Activated CD8-positive, alpha-beta T cell treated with anti-CD3 and anti-CD28 coated beads, Interleukin-2, amount 10 ng/mL, durations not matched to agents 7 days and 5 days (primary cell): ENCODE measurements at places on chromosomes 12 and 14. TPM values are rescaled to one million over a fixed set of nuclear protein-coding genes. Genes with fewer than 3 reads are reported as not detected.
A peak's percentile ranks its signal among the peaks of the same experiment; 100 is the strongest.

PCED1B gene
- total RNA-seq: 72.1 TPM

DNA sequence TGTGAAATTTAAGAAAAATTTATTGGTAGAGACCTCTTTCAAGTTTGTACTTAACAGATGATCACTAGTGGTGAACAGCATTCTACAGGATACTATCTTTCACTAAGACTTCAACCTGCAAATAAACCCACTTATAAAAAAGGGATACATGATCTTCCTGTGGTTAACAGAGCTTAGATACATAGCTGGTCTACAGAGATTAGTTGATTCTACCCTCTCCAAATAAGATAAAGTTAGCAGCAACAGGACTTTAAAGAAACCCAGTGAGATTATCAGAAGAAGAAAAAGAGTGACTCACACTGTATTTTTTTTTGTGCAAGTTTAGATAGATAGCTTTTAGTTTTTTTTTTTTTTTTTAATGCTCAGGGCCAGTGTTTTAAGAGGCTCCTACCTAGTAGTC, 34.5 kb downstream of the USP44 start:
- peaks cover 52% of the 10 kb centered on the region for H3K36me3 ChIP-seq
- H3K4me1 ChIP-seq: no peaks in the 10 kb centered on the region
- DNase-seq: no peak
- H3K27ac ChIP-seq: no peak overlapping the region
- no peaks in the 10 kb centered on the region for H3K27me3 ChIP-seq

GRCh38 chr12:30519535-30519934, 176.1 kb downstream of the IPO8 start:
- no peak overlapping the region for H3K27ac ChIP-seq
- H3K36me3 ChIP-seq: no peaks in the 10 kb centered on the region
- no peaks in the 10 kb centered on the region for H3K4me1 ChIP-seq
- DNase-seq: no peak
- H3K4me3 ChIP-seq: no peak overlapping the region
- H3K27me3 ChIP-seq: no peaks in the 10 kb centered on the region

GRCh38 chr14:61350427-61351270, 29.3 kb downstream of the PRKCH start:
- H3K4me3 ChIP-seq: peak overlapping the region; percentile 49
- DNase-seq: peak; percentile 62
- no peaks in the 10 kb centered on the region for H3K27me3 ChIP-seq
- H3K36me3 ChIP-seq: peaks cover 74% of the 10 kb centered on the region

GRCh38 chr14:24639905-24640304, 5.9 kb upstream of the GZMB start:
- peaks cover 17% of the 10 kb centered on the region for H3K36me3 ChIP-seq
- peaks cover 46% of the 10 kb centered on the region for H3K4me1 ChIP-seq
- H3K27me3 ChIP-seq: no peaks in the 10 kb centered on the region
- H3K27ac ChIP-seq: no peak overlapping the region

IL23A gene
- total RNA-seq: 3.5 TPM

OLR1 gene
- not detected for total RNA-seq

SMOC1 gene
- not detected for total RNA-seq

GRCh38 chr12:122687086-122687485, 16.1 kb downstream of the HCAR2 start:
- no peaks in the 10 kb centered on the region for H3K27me3 ChIP-seq
- H3K4me1 ChIP-seq: peaks cover 4% of the 10 kb centered on the region
- no peak overlapping the region for H3K4me3 ChIP-seq

POU6F1 gene
- total RNA-seq: 2.2 TPM

- H3K4me3 ChIP-seq: no peak overlapping the region
- H3K4me1 ChIP-seq: no peaks in the 10 kb centered on the region
- no peak overlapping the region for H3K27ac ChIP-seq
- no peaks in the 10 kb centered on the region for H3K27me3 ChIP-seq
These were observed 275.9 kb upstream of the KITLG start for GRCh38 chr12:88856201-88856600.

LRRK2 gene
- 0.10 TPM for total RNA-seq

DNA sequence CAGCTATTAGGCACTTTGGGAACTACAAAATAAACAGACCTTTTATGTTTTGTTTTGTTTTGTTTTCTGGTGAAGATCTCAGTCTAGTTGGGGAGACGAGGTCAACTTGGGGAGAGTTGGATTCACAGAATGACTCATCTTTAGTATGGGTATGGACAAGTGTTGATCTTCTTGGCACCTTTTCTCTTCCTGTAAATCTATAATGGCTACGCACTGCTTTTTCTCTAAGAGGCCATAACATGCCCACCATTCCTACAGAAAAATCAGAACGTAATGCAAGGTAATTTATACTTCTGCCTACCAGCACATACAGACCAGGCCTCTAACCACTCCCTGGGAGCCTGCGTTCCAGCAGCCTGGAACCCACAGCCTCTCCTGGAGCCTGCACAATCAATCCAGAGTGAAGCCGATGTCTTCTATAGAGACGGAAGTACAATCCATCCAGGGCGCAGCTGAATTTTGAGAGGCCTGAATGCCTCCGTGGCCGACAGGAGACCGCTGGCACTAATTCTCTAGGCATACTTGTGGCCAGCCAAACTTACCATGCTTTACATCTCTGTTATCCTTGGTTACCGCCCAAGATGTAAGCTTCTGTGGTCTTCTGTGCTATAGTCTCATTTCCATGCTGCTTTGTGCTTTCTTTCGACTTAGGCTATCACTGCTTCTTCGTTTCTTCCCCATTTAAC, 717 bp downstream of the PPHLN1 start:
- peak overlapping the region; percentile 98 for H3K4me3 ChIP-seq
- H3K36me3 ChIP-seq: peaks cover 22% of the 10 kb centered on the region
- peaks cover 47% of the 10 kb centered on the region for H3K4me1 ChIP-seq
- peak; percentile 37 for DNase-seq
- H3K27me3 ChIP-seq: no peaks in the 10 kb centered on the region

GRCh38 chr12:12624498-12624992, 12.9 kb downstream of the CREBL2 start:
- no peaks in the 10 kb centered on the region for H3K27me3 ChIP-seq
- peaks cover 48% of the 10 kb centered on the region for H3K4me1 ChIP-seq
- H3K4me3 ChIP-seq: no peak overlapping the region

- H3K36me3 ChIP-seq: no peaks in the 10 kb centered on the region
- no peaks in the 10 kb centered on the region for H3K4me1 ChIP-seq
- no peak overlapping the region for H3K27ac ChIP-seq
These were observed 42.4 kb upstream of the CCDC196 start for GRCh38 chr14:66443785-66444184.

- no peak for DNase-seq
- no peak within 1 kb of the TSS for H3K4me3 ChIP-seq
- H3K4me1 ChIP-seq: no peaks in the 10 kb centered on the region
- H3K27me3 ChIP-seq: no peaks in the 10 kb centered on the region
These were observed at the start of gene SLCO1B3 for GRCh38 chr12:20810487-20810886. Gene SLCO1B3, plus strand, starts transcription at chr12:20810705. Its CDS starts 5,034 bp downstream, at chr12:20815739.

GRCh38 chr14:30443368-30444007, 115.5 kb upstream of the G2E3 start:
- DNase-seq: no peak
- peaks cover 4% of the 10 kb centered on the region for H3K27me3 ChIP-seq
- no peak overlapping the region for H3K4me3 ChIP-seq

KANSL2 gene
- total RNA-seq: 54.3 TPM

PRPH gene
- not detected for total RNA-seq

ART4 gene
- total RNA-seq: not detected

KLHL33 gene
- total RNA-seq: 2.7 TPM

SERPINA12 gene
- not detected for total RNA-seq

PRH2 gene
- not detected for total RNA-seq

KRT75 gene
- total RNA-seq: not detected

- DNase-seq: no peak
- no peak overlapping the region for H3K27ac ChIP-seq
- H3K4me1 ChIP-seq: peaks cover 55% of the 10 kb centered on the region
- H3K4me3 ChIP-seq: no peak overlapping the region
- H3K27me3 ChIP-seq: no peaks in the 10 kb centered on the region
- H3K36me3 ChIP-seq: peaks cover 35% of the 10 kb centered on the region
These were observed 4.8 kb downstream of the YBX3 start for GRCh38 chr12:10718279-10718821.

BMP4 gene
- total RNA-seq: not detected

GRCh38 chr12:109449845-109450532, 27.1 kb downstream of the KCTD10 start:
- H3K4me3 ChIP-seq: no peak overlapping the region
- no peaks in the 10 kb centered on the region for H3K27me3 ChIP-seq
- H3K27ac ChIP-seq: no peak overlapping the region
- H3K4me1 ChIP-seq: no peaks in the 10 kb centered on the region
- H3K36me3 ChIP-seq: peaks cover 20% of the 10 kb centered on the region

GRCh38 chr14:77108753-77109152, 10.7 kb downstream of the CIPC start:
- H3K36me3 ChIP-seq: peaks cover 8% of the 10 kb centered on the region
- H3K27me3 ChIP-seq: no peaks in the 10 kb centered on the region
- no peak overlapping the region for H3K4me3 ChIP-seq
- no peaks in the 10 kb centered on the region for H3K4me1 ChIP-seq
- no peak for DNase-seq

DNA sequence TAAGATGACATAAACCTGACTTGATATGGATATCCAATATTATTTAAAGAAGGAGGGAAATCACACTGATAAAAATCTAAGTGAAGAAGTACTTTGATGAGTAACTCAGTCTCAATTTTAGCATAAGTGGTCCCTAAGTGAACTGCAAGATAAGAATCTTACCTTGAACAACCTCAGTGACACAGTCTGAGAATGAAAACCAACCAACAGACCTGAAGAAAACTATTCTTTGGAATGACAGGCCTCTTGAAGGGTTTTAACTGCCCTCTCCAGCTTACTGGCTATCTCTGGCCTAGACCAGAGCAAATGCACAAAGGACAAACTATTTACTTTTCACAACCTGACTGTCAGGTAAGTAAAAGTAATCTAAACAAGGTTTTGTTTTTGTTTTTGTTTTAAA, 44.7 kb downstream of the CPM start:
- no peak for DNase-seq
- no peak overlapping the region for H3K27ac ChIP-seq
- peaks cover 4% of the 10 kb centered on the region for H3K27me3 ChIP-seq
- H3K36me3 ChIP-seq: no peaks in the 10 kb centered on the region

DNA sequence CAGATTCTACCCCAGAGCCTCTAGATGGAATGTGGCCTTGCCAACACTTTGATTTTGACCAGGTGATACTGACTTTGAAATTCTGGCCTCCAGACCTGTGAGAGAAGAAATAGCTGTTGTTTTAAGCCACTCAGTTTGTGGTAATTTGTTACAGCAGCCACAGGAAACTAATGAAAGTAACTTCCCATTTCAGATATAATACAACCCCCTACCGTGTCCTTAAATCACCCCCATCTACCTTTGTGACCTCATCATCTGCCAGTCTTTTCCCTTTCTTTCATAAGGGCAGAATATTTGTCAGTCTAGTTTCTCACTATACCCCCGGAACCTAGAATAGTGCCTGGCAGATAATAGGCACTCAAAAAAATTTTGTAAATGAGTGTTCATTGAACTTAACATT, 39.6 kb downstream of the PPP4R4 start:
- H3K36me3 ChIP-seq: no peaks in the 10 kb centered on the region
- no peak for DNase-seq
- no peak overlapping the region for H3K27ac ChIP-seq
- no peak overlapping the region for H3K4me3 ChIP-seq

DNA sequence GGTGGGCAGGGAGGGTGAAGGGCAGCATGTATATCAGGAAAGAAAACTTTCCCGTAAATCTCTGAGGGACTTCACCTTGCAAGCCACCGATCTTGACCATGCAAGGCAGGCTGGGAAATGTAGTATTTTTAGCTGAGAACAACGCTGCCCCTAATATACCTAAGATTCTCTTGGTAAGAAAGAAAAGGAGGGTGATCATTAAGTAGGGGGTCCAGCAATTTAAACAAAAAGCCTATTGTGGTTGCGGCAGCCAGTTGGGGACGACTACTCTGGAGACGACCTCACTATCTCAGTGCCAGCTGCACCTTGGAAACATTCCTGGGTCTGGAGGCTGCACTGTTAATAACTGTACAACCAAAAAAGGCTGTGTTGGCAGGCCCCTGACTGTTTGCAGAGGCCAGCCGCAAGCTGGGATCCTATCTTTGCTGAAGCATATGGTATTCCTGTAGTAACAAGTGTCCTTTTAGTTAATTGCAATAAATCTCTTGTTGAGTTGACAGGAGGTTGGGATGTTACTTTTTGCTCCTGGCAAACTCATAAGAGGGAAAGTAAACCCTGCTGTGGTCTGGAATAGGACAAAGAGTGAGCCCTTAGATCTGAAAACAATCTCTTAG, 6.4 kb downstream of the APOLD1 start:
- H3K4me1 ChIP-seq: peaks cover 21% of the 10 kb centered on the region
- H3K27ac ChIP-seq: no peak overlapping the region
- H3K27me3 ChIP-seq: no peaks in the 10 kb centered on the region
- no peak overlapping the region for H3K4me3 ChIP-seq
- DNase-seq: no peak
- peaks cover 2% of the 10 kb centered on the region for H3K36me3 ChIP-seq

PLBD2 gene
- 11.1 TPM for total RNA-seq

GRCh38 chr12:50282721-50283228, 545 bp downstream of the LIMA1 start:
- peaks cover 2% of the 10 kb centered on the region for H3K36me3 ChIP-seq
- peaks cover 13% of the 10 kb centered on the region for H3K27me3 ChIP-seq
- H3K27ac ChIP-seq: peak overlapping the region; percentile 59
- peak overlapping the region; percentile 87 for H3K4me3 ChIP-seq
- no peak for DNase-seq

GRCh38 chr14:45904314-45904713, 651.3 kb upstream of the MIS18BP1 start:
- no peaks in the 10 kb centered on the region for H3K27me3 ChIP-seq
- H3K4me1 ChIP-seq: no peaks in the 10 kb centered on the region
- no peaks in the 10 kb centered on the region for H3K36me3 ChIP-seq

DNA sequence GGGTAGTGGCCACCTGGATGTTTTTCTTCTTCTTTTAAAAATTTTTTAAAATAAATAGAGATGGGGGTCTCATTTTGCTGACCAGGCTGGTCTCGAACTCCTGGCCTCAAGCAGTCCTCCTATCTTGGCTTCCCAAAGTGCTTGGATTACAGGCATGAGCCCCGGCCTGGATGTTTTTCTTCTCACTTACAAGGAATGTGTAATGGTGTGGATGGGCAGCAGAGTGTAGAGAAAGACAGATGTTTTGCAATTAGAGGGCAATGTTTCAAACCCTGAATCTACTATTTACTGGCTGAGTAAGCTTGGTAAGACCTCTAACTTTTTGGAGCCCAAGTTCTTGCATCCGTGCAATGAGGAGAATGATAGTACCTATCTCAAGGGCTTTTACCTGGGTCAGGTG, 48.1 kb downstream of the ADCK1 start:
- no peaks in the 10 kb centered on the region for H3K27me3 ChIP-seq
- no peak overlapping the region for H3K4me3 ChIP-seq
- no peaks in the 10 kb centered on the region for H3K4me1 ChIP-seq

FAM90A1 gene
- 0.10 TPM for total RNA-seq

DNA sequence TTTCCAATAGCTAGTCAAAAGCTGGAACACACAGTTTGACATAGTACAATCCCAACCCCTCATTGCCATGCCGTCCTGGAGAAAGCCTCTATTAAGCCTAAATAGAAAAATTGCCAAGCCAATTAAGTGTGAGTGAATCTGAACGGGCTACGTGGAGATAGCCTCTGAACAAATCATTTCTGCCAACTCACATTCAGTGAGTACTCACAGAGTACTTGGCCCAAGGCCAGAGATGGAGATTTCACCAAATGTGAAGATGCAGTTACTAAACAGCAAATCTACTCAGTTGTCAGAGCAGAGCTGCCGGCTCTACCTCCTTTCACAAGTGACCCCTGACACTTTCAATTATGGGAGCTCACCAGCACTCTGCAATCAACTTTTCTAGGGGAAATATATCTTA, 350.0 kb downstream of the GALC start:
- no peaks in the 10 kb centered on the region for H3K4me1 ChIP-seq
- no peak for DNase-seq
- H3K4me3 ChIP-seq: no peak overlapping the region
- H3K27ac ChIP-seq: no peak overlapping the region
